ENCODE measurements at places on chromosomes 4 and X.

DNA sequence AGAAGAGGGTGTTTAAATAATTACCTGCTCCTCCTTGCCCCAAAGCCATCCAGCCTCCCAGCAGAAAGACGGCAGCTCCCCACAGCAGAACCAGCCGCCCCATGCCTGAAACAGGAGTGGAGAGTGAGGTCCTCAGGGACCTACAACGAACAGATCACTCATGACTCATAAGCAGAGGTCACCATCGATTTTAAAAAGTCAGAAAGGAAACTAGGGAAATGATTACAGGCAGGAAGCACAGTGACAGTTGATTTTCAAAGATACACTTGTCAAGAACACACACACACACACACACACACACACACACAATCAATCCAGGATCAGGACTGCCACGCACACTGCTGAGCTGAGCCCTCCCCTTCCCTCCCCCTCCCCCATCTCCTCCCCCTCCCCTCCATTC is at the start of gene CRLF2:
Gene CRLF2 (minus strand): TSS at position 118 of the 400 bp plus-strand sequence. CDS start 15 bp downstream, at position 103.
- no peak for DNase-seq

DNA sequence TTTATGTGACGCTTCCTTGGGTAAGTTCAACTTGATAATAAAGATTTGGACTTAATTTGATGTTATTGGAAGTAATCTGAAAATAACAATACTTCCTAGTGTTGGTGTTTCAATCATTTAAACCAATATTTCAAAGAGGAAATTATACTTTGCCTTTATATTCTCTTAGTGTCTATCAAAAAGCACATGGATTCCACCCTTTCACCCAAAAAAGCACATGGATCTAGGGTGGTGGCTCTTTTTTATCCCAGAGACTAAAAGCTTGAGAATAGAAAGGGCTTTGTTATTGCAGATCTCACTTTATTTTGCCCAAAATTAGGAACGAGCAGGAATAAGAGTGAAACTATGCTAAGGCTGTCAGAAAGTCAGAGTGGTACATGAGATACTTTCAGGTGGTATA is 75.1 kb upstream of the RASGEF1B start:
- DNase-seq, result no peak

DNA sequence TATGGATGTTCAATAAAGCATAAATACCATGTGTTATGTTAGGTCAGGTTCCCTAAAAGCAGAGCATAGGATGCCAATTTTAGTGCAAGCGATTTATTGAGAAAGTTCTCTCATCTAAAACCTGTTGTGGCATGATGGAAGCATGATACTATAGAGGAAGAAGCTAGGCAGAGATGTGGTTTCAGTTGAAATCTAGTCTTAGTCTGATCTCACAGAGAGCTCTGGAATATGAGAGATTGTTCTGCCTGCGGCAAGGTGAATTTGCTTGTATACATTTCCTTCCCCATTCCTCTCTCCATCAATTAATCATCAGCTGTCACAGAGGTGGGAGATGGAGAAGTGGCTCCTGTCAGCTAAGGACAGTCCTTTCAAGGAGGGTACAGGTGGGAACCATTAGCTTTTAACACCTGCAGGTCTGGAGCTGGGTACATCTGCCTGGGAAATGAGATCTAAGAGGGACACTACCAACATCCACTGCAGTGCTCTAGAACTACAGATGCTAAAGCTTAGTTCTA is 252.4 kb downstream of the CFAP299 start:
- no peak for DNase-seq

DNA sequence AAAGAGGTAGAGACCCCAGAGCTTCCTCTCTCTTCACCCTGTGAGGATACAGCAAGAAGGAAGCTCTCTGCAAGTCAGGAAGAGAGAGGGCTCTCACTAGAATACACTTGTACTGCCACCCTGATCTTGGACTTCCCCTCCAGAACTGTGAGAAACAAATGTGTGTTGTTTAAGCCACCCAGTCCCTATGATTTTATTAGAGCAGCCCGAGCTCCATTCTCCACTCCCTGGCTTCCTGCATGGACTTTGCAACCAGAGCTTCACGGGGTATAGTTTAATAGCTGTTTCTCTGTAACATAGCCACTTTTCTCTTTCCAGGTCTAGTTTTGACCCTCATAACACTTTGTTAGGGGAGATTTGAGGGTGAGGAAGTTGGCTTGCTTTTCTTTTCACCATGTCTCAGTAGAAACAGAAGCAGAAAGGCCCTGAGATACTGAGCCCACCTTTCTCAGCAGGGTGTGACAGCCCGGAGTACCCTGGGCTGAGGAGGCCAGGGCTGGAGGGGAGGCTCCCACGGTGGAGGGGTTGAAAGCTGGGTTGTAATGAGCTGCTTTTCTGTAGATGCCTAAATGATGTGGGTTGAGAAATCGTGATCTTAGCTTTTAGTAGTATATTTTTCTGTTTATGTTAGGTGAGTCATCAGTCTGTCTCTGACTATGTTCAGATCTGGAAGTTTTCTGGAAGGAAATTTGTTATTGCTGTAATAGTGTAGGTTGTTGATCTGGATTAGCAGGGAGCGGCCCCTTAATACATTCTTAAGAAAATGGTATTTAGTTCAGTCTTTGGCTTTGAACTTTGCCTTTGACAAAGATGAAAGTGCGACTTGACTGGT is 118.6 kb downstream of the PTTG2 start:
- no peak for DNase-seq

DNA sequence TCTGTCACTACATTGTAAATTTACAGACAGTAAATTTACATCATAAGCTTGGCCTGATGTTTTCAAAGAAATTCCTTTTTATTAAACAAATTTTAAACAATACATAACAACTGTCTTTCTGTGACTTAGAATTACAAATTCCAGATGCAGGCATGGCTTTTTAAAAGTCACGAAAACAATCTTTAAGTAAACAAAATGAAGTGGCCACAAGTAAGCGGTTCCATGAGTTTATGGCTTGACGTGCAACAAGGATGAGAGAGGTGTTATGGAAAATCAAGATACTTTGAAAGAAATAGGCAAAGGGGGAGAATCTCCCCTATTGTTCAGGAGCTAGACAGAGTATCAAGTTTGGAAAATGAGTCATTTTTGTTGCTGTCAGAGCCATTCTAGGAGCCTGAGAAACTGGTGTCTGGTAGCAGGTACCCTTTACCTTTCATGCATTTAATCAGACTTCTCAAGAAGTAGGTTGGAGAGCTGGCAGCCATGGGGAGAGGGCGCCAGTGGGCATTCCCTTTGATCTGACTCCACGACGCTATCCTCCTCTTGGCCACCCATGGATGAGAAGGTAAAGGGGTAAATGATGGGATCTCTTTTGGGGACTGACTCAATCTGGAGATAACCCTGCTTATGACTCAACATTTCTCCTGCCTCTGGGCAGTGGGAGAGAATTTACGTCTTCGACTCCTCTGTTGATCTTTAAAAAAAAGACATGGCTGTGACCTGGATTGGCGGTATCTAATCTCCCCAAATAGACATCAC is 217.2 kb downstream of the SPRY1 start:
- no peak for DNase-seq

GRCh38 chrX:17923546-17923945 is 62.4 kb upstream of the RAI2 start:
- DNase-seq, result no peak

GRCh38 chrX:9595174-9595573 is 130.3 kb downstream of the TBL1X start:
- DNase-seq, result no peak

- no peak for DNase-seq
Observed at GRCh38 chr4:3766036-3766784, at the start of gene ADRA2C. Gene ADRA2C, plus strand, starts transcription at chr4:3766385. Its CDS starts 222 bp downstream, at chr4:3766607.

- DNase-seq, result no peak
Observed at GRCh38 chr4:96991083-96991482, 1151.2 kb downstream of the PDHA2 start.

- DNase-seq, result no peak
Observed at GRCh38 chr4:120557372-120557771, 365.2 kb downstream of the PRDM5 start.

- DNase-seq, result no peak
Observed at GRCh38 chr4:78667325-78667724, 108.8 kb upstream of the BMP2K start.

GRCh38 chrX:70033348-70034051 is 16.2 kb downstream of the AWAT2 start:
- DNase-seq, result no peak
